ENCODE measurements at places on chromosomes 2 and 18.

DNA sequence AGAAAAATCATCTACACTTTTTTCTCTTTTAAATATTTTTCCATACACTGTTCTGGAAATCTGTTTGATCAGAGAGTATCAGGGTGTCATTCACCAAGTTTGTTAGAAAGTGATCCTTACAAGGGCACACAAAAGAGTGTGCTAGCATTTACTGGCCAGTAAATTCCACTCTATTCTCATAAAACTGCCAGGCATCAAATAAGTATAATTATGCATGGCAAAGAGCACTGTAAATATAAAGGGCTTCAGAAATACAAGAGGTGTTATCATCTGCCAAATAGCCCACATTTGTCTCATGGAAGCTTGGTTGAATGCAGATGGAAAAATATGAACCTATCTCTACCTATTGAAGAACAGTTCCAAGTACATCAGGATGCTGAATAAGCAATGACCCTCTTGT, 847.3 kb upstream of the ACVR2A start:
- no peak for DNase-seq

- DNase-seq: no peak
These were observed 341.3 kb downstream of the MYCN start for GRCh38 chr2:16281451-16282335.

GRCh38 chr2:105100046-105100840, 62.4 kb downstream of the MRPS9 start:
- DNase-seq: no peak

GRCh38 chr18:57095884-57096283, 51.0 kb upstream of the BOD1L2 start:
- DNase-seq: peak; percentile 3

GRCh38 chr2:96813656-96814055, 2.4 kb upstream of the CNNM3 start:
- DNase-seq: no peak

DNA sequence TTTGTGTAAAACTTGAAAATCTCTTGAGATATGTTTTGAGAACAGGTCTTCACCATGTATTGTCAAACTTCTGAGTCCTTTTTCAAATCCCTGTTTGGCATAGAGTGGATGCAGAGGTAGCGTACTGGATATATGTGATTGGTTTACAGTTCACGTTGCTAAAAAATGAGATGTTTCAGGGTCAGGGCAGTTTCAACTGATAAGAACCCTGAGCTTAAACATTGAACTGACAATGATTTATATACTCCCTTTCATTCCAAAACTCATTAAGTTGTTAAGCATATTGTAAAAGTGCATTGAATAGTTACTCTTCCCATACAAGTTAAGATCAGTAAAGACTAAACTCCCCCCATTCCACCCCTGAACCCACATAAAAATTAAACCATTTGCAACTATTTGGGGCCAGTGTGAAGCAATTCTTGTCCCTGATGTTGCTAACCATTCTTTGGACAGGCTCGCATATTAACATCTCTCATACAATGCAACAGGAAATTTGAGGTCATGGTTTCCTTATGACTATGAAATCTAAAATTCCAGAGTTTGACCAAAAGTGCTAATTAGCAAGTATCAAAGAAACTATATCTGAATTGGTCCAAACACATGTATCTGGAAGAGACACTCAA, 470.9 kb upstream of the ACVR2A start:
- no peak for DNase-seq

- DNase-seq: peak; percentile 89
These were observed 154.6 kb downstream of the WDSUB1 start for GRCh38 chr2:159131914-159132281.

GRCh38 chr2:128686881-128687555, 368.4 kb upstream of the HS6ST1 start:
- no peak for DNase-seq

DNA sequence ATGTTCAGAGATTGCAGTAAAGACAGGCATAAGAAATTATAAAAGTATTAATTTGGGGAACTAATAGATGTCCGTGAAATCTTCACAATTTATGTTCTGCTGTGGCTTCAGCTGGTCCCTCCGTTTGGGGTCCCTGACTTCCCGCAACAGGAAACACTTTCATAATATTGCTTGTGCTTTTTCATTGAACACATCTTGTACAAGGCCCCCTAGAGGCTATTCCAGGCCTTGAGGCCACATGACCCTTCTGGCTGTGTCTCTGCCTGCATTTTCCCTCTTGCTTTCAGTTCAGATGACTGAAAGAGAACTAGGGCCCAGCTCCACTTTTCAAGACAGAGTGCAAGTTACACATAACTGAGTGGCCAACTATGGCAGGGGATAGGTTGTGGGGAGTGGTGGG, 164.1 kb downstream of the TMEM247 start:
- DNase-seq: no peak

GRCh38 chr18:45357686-45358470, 257.4 kb upstream of the SLC14A2 start:
- peak; percentile 82 for DNase-seq

DNA sequence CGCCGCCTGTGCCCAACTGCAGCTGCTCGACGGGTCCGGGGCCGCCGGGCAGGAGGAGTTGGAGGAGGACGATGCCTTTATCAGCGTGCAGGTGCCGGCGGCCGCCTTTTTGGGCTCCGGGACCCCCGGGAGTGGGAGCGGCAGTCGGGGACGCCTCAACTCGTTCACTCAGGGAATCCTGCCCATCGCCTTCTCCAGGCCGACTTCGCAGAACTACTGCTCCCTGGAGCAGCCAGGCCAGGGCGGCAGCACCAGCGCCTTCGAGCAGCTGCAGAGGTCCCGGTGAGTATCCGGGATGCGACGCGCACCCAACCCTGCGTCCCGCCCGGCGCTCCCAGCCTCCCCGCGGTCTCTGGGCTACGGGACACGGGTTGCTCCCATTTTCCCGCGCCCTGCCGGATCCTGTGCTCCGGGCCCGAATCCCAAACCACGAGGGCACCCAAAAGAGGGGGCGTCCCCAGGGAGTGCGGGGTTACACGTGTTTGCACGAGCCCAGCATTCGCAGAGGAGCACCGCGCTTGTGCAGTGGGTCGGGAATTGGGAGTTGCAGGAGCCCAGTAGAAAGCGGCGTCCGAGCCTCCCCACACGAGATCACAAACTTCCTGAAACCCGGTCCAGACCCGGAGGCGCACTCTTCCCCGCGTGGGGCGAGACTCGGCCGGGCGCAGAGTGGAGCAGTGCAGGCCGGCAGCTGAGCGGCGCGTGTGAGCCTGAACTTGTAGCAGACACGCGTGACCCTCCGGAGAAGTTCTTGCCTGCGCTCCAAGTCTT, 1.2 kb downstream of the CABLES1 start:
- DNase-seq: peak; percentile 43

GRCh38 chr2:227824711-227825110, 11.1 kb downstream of the CCL20 start:
- DNase-seq: no peak

DNA sequence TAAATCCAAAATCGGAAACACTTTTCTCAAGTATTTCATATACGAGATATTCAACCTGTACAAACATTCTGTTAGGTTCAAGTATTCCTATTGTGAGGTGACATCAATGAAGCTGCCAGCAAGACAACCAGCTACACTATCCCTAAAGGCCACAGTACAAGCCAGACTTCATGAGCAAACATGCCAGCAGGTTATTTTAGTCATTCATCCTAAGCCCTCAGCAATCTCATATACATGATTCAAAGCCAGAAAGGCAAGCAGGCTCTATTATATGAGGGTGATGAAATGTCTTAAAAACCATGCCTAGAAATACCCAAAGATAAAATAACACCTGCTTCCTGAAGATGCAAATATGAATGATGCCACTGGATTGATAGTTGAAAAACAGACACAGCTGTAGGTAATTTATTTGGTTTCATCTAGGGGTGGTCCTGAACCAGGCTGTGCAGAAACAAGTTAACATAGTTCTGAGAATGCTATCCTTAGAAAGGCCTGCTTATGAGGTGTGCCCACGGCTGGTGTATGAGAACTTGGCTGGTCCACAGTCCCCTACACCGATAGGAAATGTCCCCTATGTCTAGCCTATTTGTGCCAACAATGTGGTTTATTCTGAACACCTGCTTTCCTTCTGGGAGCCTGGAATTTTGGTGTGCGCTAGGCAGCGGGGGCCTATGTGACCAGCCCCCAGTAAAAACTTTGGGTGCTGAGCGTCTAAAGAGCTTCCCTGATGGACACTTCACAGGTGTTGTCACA, 48.2 kb upstream of the KIDINS220 start:
- no peak for DNase-seq

DNA sequence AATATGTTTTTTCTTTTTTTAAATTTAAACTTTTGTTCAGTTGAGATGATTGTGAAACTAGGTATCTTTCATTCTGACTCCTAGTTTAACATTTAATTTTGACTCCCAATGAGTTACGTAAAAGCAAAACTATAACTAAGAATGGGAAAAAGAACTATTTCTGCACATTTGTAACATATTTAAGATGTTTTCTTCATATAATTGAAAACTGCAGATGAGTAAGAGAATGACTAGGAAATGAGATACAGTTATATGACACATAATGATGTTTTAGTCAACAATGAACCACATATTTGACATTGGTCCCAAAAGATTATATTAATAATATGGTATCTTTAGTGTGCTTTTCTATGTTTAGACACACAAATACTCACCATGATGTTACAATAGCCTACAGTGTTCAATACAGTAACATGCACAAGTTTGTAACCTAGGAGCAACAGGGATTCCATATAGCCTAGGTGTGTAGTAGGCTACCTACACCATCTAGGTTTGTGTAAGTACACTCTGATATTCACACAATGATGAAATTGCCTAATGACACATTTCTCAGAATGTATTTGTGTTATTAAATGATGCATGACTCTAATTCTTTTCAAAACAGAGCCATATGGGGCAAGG, 12.6 kb downstream of the ERMN start:
- no peak for DNase-seq

DNA sequence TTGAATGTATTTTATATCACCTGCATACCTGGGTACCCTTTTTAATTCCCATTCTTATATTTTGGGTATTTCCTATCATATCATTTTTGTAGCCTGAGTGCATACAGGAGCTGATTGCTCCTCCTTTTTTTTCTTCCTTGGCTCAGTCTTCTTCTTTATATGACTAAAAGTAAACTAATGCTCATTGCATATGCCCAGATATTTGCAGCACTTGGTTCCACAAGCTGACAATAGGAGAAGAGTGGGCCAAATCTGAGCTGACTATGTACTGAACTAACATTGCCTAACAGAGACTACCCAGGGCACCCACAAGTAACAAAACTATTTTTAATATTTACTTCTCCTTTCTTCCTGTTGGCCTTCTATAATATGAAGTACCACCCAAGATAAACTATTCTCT, 131.7 kb upstream of the SPOPL start:
- DNase-seq: no peak

DNA sequence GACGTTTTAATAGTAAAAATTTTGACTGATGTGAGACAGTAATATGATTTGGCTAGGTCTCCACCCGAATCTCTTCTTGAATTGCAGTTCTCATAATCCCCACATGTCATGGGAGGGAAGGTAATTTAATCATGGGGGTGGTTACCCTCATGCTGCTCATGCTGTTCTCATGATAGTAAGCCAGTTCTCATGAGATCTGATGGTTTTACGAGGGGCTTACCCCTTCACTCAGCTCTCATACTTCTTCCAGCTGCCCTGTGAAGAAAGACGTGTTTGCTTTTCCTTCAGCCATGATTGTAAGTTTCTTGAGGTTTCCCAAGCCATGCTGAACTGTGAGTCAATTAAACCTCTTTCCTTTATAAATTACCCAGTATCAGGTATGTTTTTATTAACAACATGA, 327.0 kb upstream of the CDH7 start:
- DNase-seq: no peak

DNA sequence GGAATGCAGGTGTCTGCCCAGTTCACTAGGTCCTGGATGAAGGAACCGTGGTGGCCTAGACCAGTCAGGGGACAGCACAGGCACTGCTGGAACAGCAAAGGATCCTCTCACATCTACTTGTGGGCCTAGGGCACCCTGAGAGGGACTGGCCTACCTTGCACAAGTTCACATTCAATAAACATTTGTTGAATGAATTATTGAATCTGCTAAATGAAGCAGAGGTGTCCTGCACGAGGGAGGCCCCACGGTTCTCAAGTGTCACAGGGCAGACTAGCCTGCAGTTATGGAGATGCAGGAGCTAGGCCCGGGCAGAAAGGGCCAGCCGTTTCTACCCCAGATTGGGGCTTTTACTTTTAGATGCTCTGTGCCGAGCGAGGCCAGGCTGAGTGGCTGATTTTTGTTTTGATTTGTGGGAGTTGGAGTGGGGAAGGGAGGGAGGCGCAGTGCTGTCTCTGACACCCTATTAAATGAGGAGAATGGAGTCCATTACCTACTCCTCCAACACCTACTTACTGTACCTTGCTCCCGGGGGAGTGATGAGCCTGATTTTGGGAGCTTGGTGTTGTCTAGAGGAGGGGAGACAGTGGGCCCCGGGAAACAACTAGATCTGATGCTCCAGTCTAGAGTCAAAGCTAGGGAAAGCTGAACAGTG, 18.4 kb downstream of the SH2D6 start:
- no peak for DNase-seq

- no peak for DNase-seq
These were observed 246.8 kb upstream of the ST6GAL2 start for GRCh38 chr2:107132746-107133145.

DNA sequence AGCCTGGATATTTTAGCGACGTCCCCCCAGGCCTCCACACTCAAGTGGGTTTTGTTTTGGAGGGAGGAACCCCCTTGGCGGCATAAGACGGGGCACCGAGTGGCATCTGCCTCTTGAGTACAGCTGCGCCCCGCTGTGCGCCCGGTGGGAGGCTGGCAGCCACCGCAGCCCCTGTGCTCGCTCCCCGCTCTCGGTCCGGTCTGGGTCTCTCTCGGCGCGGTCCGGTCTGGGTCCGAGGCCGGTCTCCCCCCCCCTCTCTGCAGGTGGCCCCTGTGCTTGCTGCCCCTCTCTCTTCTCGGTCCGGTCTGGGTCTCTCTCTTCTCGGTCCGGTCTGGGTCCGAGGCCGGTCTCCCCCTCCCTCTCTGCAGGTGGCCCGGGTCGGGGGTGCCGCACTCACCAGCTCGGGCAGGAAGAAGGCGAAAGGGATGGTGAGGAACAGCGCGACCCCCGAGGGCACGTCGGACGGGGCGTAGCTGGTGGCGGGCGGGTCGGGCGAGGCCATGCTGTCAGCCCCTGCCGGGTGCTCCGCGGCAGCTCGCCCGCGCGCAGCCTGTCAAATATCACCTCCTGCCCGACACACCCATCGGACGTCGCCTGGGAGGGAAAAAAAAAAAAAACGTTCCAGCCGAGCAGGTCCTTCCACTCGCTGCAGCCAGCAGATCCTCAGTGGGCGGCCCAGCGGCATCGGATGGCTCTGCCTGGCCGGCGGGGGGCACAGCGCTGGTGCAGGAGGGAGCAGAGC, at the start of gene MALL:
TSS of gene MALL (minus strand) at position 532 of the 742 bp plus-strand sequence. CDS start at position 502, 30 bp downstream.
- DNase-seq: peak; percentile 42
